ENCODE measurements at places on chromosomes 2 and 18.
A peak's percentile ranks its signal among the peaks of the same experiment; 100 is the strongest.

- DNase-seq = peak; percentile 50
These were observed 7.9 kb downstream of the TMEM198 start for GRCh38 chr2:219551441-219552381.

DNA sequence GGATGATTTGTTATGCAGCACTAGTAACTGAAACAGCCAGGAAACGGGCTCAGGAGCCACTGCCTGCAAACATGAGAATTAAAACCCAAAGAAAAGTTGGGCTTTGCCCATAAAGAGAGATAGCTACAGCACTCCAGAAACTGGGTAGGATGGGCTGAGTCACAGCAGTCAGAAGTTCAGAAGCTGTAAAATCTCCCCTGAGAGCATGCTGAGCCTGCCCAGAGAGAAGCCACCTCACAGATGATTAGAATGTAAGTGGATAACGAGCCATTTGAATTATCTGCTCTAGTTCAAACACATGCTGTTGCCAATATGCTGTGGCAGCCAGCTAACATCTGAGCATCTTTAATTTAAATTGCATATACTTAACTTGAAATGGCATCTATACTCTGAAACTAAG, 388.1 kb upstream of the ACVR2A start:
- no peak for DNase-seq

DNA sequence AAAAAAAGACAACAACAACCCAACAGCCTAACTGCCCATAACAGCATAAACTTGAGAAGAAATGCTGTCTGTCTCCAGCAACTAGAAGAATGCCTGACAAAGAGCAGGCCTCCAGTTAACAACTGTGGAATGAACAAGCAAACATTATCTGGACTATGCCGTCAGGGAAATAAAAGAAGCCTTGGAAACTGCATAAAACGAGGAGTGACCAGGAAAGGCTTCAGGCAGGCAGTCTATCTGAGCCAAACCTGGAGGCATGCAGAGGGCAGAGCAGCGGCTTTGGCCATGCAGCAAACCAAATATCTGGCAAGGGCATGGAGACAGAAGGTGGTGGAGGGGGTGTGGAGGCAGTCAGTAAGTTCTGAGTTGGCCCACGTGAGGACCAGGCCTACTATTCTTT, 11.1 kb downstream of the HES6 start:
- no peak for DNase-seq

GRCh38 chr2:23363831-23364230, 21.1 kb upstream of the KLHL29 start:
- no peak for DNase-seq

DNA sequence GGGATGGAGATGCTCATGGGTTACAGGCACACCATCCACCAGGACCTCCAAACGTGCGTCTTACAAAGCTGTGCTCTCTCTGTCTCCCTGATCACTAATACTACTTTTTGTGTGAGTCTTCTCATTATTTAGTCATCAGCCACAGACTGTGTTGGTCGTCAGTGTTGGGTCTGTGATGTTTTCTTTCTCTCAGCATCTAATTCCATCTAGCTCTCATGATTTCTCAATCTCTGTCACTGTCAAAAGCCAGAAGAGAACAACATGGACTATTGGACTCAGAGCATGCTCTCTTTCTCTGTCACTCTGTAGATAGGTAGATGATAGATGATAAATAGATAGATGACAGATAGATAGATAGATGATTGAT, 6.0 kb upstream of the ARL4C start:
- no peak for DNase-seq

- DNase-seq = no peak
These were observed 14.1 kb upstream of the EML6 start for GRCh38 chr2:54709336-54709809.

- DNase-seq = no peak
These were observed 1.8 kb upstream of the SLC19A3 start for GRCh38 chr2:227719641-227720040.

DNA sequence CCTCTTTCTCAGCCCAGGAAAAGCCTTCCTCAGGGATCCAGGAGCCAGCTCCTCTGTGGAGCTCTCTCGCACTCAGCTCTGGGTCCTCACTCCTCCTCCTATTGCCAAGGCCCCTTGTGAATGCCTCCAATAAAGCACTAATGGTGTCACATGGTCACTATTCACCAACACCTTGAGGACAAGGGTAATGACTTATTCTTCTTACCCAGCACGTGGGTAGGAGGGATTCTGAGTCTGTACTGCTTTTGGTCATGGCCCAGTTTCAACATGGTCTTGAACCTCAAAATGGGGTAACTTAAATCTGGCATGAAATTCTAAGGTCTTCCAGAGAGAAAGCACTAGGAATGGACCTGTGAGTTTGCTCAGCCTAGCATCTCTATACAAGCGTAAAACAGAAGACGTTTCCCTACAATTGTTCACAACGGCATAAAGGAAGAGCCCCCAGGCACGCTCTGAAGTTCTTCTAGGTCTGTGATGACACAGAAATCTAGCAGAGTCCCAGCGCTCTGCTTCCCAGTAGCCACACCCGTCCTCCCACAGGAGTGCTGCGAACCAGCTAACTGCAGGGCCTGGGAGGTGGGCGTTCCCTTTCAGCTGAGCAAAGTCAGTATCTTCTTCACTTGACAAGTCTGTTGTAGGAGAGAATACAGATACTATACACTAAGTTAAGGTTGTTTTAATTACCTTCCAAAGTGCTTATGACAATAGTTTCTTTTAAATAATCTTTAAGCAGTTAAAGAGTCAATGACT, 14.6 kb upstream of the KIDINS220 start:
- no peak for DNase-seq

DNA sequence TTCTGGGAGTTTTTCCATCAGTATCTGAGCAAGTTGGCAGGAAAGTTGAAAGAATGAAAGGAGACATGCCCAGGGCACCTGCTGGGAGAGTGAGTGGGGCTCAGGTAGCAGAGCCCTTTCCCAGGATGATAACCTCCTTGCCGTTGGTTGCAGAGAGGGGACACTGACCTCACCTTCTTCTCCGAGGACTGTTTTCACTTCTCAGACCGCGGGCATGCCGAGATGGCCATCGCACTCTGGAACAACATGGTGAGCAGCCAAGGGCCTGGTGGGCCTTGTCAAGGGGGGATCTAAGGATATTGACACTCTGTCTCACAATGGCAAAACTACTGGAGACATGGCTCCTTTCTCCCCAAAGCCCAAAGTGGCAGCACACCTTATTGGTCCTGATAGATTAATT, 118.8 kb upstream of the PPP1CB start:
- no peak for DNase-seq

GRCh38 chr2:177721818-177722567, 329.4 kb downstream of the AGPS start:
- peak; percentile 16 for DNase-seq

GRCh38 chr2:163348857-163349380, 386.9 kb downstream of the FIGN start:
- no peak for DNase-seq

DNA sequence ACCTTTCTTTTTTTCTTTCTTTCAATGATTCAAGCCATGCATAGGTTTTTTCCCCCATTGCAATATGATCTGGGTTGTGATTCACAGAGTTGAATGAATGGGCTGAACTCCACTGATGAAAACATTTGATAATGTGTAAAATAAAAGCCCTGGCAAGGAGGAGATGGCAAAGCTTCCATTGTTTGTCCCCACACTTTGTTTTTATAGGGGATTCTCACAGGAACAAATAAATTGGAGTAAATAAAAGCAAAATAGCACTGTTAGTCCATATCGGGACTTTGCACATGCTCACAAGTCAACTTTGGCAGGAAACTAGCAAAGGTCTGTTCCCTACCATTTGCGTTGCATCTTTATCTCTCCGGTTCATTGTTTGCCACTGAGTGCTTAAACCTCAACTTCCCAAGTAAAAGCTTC, 55.7 kb downstream of the MEIS1 start:
- DNase-seq = no peak

- DNase-seq = no peak
These were observed 30.9 kb downstream of the MBP start for GRCh38 chr18:77101410-77102258.

DNA sequence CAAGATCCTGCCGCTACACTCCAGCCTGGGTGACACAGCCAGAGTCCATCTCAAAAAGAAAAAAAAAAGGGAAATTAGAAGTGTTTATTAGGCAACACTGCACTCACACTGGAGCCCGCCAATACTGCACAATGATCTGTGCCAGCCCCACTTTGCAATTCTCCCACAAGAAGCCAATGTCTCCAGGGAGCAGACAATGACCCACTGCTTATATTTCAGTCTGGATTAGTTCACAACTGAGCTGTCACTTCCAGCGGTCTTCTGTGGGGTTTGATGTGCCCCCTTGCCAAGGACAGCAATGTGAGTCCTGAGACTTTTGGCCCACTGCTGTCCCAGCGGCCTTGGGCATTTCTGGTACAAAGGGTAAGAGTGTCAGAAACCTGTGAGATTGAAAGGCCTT, 85.6 kb upstream of the PPM1B start:
- DNase-seq = no peak

DNA sequence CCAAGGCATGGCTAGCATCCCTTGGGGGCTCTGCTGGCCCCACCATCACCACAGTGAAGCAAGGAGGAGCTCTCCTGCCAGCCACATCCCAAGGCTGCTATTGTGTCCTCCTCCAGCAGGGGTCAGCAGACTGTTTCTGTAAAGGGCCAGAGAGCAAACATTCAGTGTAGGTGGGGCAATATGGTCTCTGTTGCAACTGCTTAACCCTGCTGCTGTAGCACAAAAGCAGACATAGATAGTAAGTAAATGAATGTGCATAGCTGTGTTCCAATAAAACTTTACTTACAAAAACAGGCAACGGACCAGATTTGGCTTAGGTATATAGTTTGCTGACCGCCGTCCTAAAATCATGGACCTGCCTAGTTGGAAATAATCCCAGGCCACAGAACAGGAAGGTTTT, 36.4 kb upstream of the ZBTB7C start:
- DNase-seq = peak; percentile 60

GRCh38 chr2:100964681-100965169, 37.4 kb upstream of the RPL31 start:
- DNase-seq = no peak

DNA sequence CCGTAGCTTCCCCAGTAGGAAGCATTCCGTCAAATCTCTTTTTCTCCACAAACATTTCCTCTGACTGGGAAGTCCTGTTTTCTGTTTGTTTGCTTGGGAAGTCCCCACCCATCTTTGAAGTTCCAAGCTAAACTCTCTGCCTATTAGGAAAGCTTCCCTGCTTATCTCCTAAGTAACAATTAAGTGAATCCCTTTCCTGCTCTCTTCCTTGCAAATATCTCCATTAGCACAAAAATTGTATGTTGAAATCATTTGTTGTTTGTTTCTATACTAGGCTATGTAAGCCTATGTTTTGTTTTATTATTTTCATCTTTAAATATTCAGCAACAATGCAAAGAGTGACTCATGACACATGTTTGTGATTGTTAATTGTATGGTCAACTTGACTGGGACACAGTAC, 812.6 kb upstream of the LRATD1 start:
- DNase-seq = no peak

- no peak for DNase-seq
These were observed 433.7 kb downstream of the BCL11A start for GRCh38 chr2:60119778-60120177.

DNA sequence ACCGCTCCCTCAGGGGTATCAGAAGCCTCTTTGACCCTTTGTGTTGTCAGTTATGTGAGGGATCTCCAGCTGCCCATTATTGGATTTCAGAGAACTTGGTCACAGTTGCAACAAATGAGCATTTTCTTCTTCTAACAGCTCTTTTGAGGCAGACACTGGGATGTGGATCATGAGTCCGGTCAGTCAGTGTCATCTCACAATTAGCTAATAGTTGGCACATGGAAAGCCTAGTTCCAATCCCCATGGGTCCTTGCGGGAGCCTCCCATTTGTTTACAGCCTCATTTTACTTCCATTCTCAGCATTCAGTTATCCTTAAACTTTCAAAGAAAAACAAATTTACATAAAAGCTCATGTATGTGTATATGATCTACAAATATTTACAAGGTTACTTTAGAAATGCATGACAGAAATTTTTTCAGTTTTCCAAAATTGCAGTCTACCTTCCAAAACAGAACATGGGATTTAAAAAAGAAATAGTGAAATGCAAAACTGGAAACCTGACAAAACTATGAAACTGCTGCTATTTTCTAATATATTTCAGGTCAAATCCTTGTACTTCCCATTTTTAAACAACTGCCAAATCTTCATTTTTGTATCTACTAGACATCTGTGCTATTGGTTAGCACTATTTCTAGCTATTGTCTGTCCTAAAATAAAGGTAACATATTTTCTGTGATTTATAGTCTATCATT, 547.1 kb upstream of the ZEB2 start:
- no peak for DNase-seq

DNA sequence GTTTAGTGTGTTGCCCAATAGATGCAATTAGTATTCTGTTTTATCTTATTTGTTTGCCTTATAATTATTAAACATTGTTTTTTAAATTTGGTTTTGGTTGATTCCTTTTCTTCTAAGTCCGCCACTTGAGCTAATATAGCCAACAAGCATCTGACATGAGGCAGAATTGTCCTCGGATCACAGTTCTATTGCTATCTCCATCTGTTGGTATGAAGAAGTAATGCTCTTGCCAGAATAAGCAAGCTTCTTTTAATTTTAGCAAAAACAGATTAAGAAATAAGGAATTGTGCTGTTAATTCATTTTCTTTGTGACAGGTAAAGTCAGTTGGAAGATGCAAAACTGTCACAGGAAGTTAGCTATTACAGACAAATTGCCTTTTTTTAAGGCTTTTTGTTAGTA, 54.3 kb downstream of the R3HDM1 start:
- no peak for DNase-seq

- DNase-seq = no peak
These were observed 183.8 kb downstream of the PTPRM start for GRCh38 chr18:7750966-7751365.

GRCh38 chr2:84908948-84909713, 3.7 kb downstream of the TMSB10 start:
- no peak for DNase-seq

DNA sequence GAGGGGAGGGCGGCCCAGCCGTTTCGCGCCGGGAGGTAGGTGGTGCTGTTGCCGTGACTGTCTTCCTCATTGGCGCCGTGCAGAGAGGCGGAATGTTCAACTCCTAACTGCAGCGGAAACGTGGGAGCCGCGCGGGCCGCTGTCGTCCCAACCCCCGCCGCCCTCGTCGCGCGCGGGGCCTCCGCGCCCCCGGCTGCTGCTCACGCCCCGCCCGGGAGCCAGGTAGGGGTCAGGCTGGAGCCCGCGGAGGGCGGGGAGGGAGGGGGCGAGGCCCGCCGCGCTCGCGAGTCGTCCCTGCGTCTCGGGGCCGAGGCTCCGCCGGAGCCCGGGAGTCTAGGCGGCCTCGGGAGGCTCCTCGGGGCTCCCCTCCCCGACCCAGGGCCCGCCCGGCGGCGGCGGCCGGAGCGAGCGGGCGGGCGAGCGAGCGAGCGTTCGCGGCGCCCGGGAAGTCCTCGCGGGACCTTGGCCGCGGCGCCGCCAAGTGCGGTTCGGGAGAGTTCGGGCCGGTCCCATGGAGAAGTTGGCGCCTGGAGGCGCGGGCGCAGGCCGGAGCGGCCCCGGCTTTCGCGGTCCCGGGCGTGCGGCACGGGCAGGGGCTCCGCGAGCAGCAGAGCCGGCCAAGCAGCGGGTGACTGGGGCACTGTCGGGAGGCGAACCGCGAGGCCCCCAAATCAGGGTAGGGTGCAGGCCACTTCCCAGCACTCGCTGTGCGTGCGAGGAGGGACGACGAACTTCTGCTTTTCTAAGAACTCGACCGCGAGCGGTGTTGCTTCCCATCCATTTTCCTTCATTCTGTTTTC, at the start of gene MAP3K20:
Gene MAP3K20, plus strand, starts transcription at position 66 of the 800 bp plus-strand sequence. CDS start 15,186 bp downstream, outside the sequence.
- DNase-seq = peak; percentile 52

GRCh38 chr2:17388798-17389197, 129.4 kb downstream of the RAD51AP2 start:
- DNase-seq = no peak

- no peak for DNase-seq
These were observed 32.7 kb downstream of the TNP1 start for GRCh38 chr2:216827073-216827720.
